Vagina (tissue), 2 donors: ENCODE measurements at places on chromosomes 4 and X.

- DNase-seq: no peak
Measured at GRCh38 chrX:68634649-68635227, 12.7 kb upstream of the STARD8 start.

DNA sequence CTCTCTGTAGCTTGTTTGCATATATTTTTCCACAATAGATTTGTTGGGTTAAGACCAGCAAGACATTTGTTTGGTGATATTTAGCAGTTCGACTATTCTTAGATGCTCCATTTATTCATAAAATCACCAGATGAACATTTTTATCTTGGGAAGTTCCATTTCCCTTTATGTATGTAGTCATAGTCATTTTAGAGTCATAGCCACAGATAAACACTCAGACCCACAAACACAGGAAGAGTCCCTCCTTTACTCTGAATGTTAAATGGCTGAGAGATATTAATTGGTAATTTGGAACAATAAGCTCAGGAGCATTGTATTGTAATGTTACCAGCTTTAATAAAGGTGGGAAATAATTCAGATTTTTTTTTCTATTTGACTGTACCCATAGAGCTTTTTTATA is 1608.7 kb downstream of the STIM2 start:
- no peak for DNase-seq

GRCh38 chr4:56681158-56681852 is at the start of gene HOPX:
TSS of gene HOPX (minus strand) at chr4:56681296. CDS start at chr4:56657816, 23,480 bp downstream.
- DNase-seq: no peak

GRCh38 chrX:21944136-21944615 is 3.7 kb downstream of the SMS start:
- DNase-seq: no peak

DNA sequence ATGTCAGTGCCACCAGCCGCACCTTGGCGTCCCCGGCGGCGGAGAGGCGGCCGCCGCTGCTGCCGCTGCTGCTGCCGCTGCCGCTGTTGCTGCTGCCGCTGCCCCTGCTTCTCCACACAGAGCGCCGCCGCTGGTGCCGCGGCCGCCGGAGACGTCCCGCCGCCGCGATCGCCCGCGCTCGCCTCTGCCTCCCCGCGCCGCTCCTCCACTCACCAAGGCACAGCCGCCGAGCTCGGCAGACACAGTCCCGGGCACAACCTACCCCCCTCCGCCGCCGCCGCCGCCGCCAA is at the start of gene PPP3CA:
PPP3CA (minus strand) TSS at position 260 of the 290 bp plus-strand sequence.
- no peak for DNase-seq

GRCh38 chr4:88897180-88897579 is 159.8 kb downstream of the FAM13A start:
- DNase-seq: no peak
